ENCODE measurements at places on chromosomes 6 and 20.

GRCh38 chr6:38127284-38127683 lies 307.8 kb downstream of the ZFAND3 start:
- DNase-seq: no peak

- DNase-seq: no peak
Measured at GRCh38 chr6:32370505-32370904, 1.2 kb downstream of the TSBP1 start.

DNA sequence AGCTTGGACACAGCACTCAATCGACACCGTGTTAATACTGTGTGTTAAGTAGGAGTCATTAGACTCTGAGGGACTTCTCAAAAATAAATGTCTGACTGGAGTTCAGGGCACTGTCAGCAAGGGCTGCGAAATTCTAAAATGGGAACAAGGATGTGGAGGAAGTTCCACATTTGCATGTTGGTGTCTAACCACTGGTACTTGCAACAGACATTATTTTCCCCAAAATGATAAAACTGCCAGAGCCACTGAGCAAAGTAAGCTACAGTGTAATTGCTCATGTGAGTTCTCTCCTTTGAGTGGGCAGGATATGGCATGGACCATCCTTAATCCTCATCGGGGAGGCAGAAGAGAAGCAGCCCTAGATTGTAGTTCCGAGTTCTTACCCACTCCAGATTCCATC lies 215.9 kb downstream of the SLC24A3 start:
- DNase-seq: no peak

GRCh38 chr6:42010185-42010891 lies 40.0 kb upstream of the TAF8 start:
- peak; percentile 35 for DNase-seq

GRCh38 chr6:16705081-16705993 lies 55.9 kb downstream of the ATXN1 start:
- no peak for DNase-seq

GRCh38 chr6:110687326-110687725 lies 127.9 kb downstream of the CDK19 start:
- DNase-seq: no peak

GRCh38 chr20:21615617-21616080 lies 89.8 kb upstream of the PAX1 start:
- peak; percentile 4 for DNase-seq

DNA sequence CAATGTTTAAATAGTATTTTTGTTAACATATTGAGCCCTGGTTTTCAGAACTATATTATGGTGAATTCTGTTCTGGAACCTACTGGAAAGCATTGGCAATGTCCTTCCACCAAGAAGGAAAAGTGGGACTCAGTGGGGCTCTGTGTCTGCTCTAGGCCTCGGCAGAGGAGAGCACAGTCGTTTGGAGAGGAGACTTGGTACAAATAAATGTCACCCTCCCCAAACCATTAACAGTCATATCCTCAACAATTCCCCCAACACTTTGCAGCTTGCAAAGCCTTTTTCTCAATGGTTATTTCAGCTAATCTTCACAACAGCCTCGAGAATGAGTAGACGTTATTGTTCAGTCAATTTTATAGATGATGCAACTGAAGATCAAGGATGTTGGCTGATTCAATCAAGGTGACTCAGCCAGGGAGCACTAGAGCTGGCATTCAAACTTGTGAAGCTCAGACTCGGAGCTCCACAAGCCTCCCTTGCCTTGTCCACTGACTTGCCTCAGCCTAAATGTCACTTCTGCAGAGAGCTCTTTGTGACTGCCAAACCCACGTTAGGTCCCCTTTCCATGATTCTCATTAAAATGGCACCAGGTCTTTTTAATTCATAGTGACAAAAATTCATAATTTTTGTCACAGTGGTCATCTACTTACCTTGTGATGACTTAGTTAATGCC lies 60.6 kb downstream of the TOX2 start:
- no peak for DNase-seq
